ENCODE measurements at places on chromosomes 2 and 18.

DNA sequence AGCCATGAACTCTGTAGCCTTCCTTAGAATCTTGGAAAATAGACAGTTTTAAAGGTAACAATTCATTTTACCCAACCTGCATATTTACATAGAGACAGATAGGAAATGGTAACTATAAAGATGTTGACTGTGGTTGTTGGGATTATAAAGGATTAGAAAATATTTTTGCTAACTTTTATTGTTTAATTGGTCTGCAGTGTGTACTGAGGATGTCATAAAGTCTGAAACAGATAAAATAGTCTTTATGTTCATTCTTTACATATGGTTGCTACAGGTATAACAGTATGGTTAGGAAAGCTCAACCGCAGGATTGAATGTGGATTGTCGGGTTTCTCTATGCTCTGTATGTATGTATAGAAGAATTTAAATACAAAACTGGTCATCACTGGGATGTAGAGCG lies 7.3 kb upstream of the DTNA start:
- no peak for DNase-seq

DNA sequence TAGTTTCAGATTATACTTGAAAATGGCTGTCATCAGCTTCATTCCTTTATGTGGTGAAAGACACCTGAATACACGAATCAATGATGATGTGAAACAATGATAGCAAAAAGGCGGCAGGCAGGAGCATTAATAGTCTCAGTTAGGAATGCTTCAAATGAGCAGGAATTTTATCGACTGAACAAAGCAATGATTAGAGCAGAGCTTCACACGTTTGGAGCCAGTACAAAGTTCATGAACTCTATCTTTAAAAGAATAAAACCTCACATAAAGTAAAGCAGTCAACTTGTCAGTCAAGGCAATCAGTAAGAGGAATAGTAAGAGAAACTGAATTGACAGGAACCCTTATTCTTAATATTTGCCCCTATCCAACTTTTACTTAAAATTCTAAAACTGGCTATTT lies 78.4 kb upstream of the SERTAD2 start:
- no peak for DNase-seq

- peak; percentile 44 for DNase-seq
Measured at GRCh38 chr2:8575038-8575833, 106.6 kb upstream of the ID2 start.

GRCh38 chr2:29430382-29431112 lies 315.3 kb downstream of the CLIP4 start:
- no peak for DNase-seq

DNA sequence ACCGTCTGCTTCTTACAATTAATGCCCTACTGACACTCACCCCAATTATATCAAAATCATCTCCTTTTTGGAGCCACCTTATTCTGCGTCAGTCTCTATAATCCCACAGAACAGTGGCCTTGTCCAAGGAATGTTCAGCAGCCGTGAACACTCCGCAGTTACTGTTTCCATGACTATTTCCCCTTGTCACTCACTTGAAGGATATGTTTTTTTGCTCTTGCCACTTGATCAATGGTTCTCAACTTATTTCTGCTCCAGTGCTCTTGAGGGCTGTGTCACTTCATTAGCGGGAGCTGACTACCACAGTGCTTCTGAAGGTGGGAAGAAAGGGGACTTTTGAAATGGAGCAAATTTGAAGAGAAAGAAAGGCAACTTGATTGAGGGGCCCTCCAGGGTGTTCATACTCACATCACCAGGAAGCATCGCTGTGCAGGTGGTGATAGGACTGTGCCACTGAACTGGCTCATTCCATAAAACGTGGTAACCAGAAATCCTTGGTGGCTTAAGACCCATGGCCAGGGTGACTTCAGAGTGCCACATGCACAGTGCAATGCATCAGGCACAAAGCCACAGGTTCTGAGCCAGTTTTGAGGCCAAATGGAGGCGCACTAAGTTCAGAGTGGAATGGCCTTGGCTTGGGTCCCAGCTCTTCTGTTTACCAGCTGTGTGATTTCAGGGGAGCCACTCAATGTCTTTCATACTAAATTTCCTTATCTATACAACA lies 320.6 kb upstream of the RAB12 start:
- DNase-seq = no peak

GRCh38 chr2:86017901-86018896 lies 87.5 kb downstream of the POLR1A start:
- DNase-seq = no peak

DNA sequence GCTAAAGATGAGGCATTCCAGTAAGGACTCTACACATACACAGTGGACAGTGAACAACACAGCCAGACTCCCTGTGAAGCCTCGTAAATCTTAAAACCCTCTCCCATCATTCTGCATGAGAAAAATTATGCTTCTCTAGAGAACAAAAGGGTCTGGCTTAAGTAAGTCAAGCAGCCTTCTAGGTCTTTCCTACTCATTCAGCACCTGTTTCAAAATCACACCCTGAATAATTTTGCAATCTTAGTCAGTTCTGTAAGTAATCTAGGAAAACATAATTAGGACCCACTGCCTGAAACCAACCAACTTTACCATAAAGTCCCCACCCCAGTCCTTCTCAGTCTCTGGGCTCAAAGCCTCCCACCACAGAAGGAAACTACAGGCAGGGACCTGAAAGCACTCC lies 19.7 kb downstream of the IAH1 start:
- DNase-seq = no peak

DNA sequence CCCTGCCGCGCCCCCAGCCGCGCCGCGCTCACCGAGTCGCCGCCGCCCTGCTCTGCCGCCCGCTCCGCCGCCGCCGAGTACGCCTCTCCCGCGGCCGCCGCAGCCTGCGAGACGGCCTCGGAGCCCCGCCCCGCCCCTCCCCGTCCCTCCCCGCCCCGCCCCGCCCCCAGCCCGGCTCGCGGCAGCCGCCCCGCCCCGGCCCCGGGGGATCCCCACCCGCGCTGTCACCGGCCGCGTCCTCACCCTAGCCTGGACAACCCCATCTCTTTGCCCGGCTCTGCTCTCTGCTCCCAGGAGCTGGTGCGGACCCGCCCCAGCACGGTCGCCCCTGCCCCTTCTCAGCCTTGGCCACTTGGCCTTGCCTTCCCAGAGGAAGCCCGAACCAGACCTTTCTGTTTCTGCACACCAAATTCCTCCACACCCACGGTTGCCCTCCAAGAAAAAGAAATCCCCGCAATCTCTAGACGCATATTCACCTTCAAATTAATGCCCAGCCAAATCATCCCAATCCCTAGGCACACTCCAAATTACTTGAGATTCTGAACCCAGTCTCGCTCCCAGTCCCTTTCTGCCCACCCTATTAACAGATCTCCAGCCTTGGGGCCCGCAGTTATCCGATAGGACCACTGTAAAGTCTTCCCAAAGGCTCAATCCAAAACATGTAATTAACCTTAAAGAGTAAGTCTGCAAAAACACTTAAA lies at the start of gene CYRIA:
CYRIA (minus strand) TSS at position 87 of the 701 bp plus-strand sequence. CDS start 77,715 bp downstream, outside the sequence.
- peak; percentile 36 for DNase-seq

- no peak for DNase-seq
Measured at GRCh38 chr2:178074123-178075005, 1.8 kb upstream of the PDE11A start.

DNA sequence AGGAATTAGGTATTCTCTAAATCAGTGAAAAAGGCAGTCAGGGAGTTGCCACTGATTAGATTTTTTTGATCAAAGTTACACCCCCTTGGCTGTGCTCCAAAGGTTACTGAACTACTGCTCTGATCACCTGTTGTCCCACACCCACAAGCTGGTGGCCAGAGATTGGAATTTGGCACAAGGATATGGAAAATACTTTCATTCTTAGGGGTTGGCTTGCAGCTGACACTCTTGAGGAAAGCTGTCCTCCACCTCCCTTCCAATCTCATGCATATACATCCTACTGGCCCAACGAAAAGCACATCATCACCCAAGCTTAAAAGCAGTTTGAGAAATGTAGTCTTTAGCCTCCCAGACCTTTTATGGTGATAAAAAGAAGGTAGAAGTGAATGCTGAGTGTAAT lies 329.5 kb upstream of the CHAC2 start:
- DNase-seq = no peak

DNA sequence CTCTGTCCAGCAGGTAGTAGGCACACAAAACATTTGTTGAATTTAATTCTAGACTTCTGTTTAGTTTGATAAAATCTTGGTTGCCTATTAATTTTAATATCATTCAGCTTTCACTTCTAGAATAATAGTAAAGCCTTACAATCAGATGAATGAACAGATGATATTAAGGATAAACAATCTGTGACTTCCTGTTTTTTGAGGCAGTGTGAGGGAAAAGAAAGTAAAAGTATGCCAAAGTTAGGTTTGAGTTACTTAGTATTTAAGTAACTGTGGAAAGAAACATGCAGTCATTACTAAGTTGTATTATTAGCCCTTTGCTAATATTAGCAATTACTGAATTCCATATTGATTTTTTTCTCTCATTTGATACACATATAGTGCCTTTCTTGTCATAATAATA lies 31.5 kb downstream of the EPB41L5 start:
- no peak for DNase-seq

GRCh38 chr18:78732273-78733210 lies 247.1 kb upstream of the SALL3 start:
- no peak for DNase-seq

- DNase-seq = no peak
Measured at GRCh38 chr2:112220831-112221230, 34.0 kb downstream of the ZC3H8 start.

DNA sequence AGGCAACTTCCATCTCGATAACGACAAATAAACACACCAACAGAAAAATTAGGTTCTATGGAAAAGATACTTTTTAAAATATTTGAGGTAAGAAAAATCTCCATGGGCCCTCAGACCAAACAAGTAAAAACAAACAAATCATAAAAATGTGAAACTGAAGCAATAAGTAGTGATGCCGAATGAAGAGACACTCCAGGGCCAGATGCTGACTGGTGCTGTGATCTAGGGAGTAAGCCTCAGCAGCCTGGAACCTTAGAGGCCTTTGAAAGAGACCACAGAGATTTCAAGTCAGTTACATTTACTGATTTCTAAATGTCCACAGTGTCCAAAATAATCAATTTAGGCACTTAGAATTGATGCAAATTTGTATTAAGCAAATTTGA lies 1144.7 kb downstream of the CNTNAP5 start:
- no peak for DNase-seq

- no peak for DNase-seq
Measured at GRCh38 chr2:133107058-133107815, 437.2 kb upstream of the LYPD1 start.

GRCh38 chr2:11292464-11293255 lies 51.8 kb downstream of the ROCK2 start:
- DNase-seq = no peak

DNA sequence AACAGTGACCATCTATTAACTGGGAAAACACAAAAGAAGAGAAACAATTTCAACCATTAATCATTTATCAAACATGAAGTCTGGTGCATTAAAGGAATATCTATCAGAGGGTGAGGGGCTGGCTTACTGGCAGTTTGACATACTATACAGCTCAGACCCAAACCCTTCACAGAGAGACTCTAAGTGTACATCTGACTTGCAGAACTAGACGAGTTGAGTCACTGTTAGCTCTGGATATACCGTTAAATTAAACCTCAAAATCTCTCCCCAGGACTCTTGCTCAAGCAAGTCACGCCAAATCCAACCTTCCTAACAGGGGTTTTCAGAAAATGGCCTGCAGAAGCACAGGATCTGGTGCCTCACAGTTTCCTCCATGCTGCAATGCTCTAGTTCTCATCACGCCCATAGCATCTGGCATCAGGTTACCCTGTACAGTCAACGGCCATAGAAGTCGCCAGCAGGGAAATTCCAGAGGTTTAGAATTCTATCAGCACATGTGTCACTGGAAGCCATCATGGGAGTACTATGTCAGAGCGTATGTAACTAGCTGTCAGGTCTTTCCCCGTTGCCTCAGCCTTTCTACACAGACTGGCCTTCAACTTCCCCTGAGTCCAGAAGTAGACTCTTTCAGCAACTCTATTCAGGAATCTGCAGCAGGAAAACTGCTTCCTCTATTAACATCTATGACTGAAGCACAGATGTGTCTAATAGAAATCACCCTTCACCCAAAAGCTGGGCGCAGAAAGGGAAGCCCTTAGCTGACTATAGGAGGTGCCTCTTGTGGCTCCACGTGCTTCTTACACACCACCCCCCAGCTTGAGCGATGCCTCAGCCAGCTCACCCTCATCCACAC lies 9.3 kb downstream of the TGOLN2 start:
- DNase-seq = no peak

GRCh38 chr2:181660181-181660580 lies 3.3 kb upstream of the CERKL start:
- no peak for DNase-seq

DNA sequence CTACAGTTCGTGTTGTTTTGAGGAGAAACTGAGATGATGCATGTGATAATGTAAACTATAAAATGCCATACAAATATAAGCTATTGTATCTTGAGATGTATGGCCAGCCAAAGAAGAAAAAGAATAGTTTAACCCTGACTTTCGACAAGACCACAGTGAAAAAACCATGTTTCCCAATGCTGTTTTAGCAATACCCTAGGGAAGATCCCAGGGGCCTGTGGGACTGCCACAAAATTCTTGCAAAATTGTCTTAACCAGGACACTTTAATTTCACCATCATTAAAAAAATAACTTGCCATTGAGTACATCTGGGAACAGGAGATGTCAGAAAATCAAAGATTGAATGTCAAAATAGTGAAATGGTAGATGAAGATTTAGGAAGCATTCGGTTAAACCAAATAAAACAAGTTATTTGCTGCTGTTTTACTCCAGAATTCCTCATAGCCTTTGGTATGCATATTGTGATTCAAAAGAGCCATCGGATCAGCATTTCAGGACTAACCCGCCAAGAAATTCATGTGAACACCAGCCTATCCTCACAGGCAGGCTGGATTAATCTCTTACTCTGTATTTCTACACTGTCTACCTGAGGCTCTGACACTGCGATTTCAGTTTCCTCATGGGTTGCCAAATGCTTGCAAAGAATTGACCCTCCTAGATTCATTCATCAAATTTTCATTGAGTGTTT lies 49.0 kb upstream of the SP3 start:
- no peak for DNase-seq

DNA sequence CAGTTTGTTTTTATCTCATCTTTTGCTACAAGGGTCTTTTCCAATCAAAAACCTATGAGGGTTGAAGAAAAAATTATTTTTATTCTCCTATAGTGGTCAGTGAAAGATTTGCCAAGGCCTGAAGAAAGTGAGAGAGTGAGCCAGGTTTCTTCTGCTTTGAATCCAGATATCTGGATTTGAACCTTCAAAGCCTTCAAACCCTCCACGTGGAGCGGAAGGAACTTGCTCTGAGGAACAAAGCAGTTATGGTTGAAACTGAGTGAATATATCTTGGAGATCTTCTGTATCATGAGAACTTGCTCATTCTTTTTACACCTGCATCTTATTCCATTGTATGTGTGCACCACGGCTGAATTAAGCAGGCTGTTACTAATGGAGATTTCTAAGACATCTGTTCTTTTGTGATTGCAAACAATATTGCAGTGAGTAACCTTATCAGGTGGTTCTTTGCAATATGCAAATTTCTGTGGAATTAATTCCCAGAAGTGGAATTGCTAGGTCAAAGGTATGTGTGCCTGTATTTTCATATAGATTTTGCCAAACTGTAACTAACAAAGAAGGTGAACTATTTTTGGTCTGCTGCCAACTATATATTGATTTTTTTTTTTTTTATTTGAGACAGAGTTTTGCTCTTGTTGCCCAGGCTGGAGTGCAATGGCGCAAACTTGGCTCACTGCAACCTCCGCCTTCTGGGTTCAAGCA lies 147.9 kb downstream of the B3GNT2 start:
- no peak for DNase-seq

- DNase-seq = no peak
Measured at GRCh38 chr2:60662781-60663180, 93.3 kb upstream of the PAPOLG start.
